ENCODE measurements at places on chromosomes 11 and 22. TPM values are rescaled to one million over a fixed set of nuclear protein-coding genes. Genes with fewer than 3 reads are reported as not detected.

DNA sequence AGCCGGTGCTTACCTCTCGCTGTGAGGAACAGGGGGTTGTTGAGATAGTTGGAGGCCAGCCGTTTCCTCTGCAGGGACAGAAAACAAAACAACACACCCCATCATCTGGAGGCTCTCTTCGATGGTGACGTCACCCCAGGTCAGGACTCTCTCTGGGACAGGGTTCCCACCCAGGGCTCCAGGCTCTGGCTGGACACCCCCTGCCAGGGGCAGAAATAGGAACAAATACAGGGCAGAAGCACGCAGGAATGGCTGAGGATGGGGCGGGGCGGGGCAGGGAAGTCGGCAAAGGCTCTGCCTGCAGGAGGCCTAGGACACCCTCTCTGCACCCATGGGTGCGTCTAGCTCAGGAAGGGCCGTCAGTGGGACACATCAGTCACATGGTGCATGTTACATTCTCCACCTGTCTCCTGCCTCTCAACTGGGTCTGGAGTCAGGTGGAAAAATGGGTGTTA lies 118.5 kb downstream of the PHF21B start:
- no peak for DNase-seq

DNA sequence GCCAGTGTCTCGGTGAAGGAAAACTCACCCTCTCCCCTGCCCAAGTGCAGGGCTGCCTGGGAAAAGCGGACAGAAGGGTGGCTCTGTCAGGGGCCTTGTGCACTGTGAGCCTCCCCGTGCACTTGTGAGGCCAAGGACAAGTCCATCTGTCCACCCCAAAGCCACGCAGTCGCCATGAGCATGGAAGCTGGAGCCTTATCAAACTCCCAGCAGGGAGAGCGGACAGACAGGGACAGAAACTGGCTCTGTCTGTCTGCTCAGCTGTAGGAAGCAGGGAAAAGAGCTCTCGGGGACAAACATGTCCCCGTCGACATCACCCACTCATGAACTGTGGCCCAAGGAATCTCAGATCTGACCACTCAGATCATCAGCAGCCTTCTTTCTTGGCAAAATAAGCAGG lies 1385.4 kb downstream of the TBC1D22A start:
- no peak for DNase-seq

POU2AF2 gene
- not detected for total RNA-seq

DNA sequence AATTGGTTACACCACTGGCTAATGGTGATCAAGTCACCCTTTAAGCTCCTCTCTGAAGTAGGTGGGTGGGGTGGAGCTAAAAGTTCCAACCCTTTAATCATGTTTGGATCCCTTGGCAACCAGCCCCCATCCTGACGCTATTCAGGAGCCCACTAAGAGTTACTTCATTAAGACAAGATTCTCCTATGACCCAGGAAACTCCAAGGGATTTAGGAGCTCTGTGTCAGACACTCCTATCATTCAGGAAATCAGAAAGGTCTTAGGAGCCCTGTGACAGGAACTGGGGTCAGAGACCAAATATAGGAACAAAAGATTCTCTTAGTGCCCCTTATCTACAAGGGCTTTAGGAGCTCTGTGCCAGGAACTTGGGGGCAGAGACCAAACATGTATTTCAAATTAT lies 141.3 kb downstream of the ATG16L2 start:
- DNase-seq: no peak

- no peak for DNase-seq
Measured at GRCh38 chr11:13061294-13061990, 52.3 kb downstream of the RASSF10 start.

DNA sequence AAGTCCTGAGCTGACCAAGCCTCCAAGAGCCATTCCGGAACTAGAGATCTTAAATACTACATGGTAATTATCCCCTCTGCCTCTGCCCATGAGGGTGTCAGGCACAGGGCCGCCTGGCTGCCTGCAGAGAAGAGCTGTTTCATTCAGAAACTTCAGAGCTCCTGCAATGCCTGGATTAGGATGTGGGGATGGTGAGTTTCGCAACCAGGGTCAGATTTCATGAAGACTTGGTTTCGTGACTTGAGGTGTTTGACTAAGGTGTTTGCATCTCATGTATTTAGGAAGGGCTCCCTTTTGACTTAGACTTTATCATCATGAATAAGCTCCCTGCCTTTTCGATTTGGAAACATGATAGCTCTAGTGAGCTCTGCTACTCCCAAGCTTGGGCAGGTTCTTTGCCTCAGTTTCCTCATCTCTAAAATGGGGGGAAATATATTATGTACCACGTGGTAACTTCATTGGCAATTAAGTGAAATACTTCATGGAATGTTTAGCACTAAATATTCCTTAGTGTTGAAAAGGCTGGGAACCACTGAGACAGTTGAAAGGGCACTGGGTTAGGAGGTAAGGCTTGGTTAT lies 9.1 kb downstream of the TIMP3 start:
- DNase-seq: no peak

GRCh38 chr11:35962369-35963138 lies 18.7 kb downstream of the LDLRAD3 start:
- no peak for DNase-seq

ESAM gene
- total RNA-seq: 0.06 TPM

GRCh38 chr11:9571071-9571762 lies 2.3 kb upstream of the WEE1 start:
- DNase-seq: peak; percentile 50

DNA sequence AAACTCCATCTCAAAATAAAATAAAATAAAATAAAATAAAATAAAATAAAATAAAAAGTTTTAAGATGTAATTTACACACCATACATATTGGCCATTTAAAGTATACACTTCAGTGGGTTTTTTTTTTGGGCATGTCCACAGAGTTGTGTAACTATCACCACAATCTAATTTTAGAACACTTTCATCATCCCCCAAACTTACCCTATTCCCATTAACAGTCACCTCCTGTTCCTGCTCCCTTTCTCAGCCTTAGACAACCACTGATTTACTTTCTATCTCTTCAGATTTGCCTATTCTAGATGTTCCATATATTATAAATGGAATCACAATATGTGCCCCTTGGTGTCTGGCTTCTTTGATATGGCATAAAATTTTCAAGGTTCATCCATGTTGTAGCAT lies 4.6 kb upstream of the ACER3 start:
- DNase-seq: peak; percentile 14

MAML2 gene
- 12.1 TPM for total RNA-seq

GRCh38 chr11:122045181-122045586 lies 70.8 kb downstream of the BLID start:
- peak; percentile 69 for DNase-seq

APOL2 gene
- total RNA-seq: 38.3 TPM

DNA sequence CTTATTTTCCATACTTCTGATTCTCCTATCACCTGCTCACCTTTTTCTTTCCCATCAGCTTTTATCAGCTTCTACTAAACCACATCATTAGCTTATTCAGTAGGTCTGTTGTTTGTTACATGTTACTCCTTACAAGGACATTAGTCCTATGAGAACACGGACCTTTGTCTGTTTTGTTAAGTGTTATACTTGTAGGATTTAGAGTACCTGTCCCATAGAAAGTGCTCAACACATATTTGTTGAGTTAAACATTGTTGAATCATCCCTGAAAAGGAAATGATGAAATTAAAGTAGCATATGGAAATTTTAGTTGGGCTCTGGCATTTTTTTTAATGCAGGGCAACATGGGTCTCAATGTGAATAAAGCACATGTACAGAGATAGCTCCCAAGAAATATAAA lies 222.1 kb upstream of the CARD18 start:
- no peak for DNase-seq

- no peak for DNase-seq
Measured at GRCh38 chr11:73423506-73423905, 47.3 kb downstream of the RELT start.

DNA sequence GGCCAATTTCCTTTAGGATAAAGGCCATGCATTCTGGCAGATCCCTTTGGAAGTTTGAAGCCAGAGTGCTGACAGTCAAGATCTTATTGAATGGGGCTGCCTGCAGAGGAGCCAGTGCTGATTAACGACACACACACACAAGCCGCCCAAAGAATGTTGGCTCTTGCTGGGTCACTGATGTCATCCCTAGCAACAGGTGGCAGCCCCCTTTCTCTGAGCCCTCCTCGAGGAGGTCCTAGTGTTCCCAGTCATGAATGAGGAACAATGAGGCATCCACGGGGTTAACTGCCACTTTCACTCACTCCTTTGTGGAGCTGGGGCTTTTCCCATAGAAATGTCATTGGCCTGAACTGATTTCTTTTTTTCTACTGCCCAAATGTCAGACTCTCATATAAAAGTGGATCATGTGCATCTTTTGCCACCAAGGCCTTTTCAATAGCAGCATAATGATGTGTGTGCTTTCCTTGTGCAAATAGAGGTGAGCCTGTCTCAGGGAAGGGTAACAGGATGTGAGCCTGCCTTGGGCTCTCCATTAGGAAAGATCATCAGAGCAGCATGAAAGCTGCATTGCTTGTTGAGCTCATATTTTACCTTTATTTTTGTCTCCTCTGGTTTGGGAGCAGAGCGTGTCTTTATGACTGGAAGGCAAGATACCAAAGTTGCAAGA lies 301.8 kb upstream of the MTNR1B start:
- no peak for DNase-seq

P2RX6 gene
- 51.2 TPM for total RNA-seq

DNA sequence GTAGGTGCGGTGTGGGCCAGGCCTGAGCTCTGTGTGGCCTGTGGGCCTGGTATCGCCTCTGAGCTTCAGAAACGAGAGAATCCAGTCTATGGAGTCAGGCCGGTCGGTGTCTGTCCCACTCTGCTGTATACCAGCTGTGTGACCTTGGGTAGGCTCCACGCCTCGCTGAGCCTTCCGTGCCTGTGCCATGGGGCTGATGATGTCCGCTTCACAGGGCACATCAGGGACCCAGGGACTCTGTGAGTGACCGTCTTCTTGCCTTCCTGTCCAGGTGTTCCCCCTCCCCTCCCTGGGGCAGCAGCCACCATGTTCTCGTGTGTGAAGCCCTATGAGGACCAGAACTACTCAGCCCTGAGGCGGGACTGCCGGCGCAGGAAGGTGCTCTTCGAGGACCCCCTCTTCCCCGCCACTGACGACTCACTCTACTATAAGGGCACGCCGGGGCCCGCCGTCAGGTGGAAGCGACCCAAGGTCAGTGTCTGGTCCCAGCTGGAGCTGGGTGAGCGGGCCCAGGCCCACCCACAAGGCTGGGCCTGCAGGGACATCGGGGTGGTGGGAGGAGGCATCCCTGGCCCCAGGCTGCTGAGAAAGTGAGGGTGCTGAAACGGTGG lies 17.9 kb downstream of the CAPN5 start:
- no peak for DNase-seq

- no peak for DNase-seq
Measured at GRCh38 chr11:67631411-67631810, 1.7 kb upstream of the NUDT8 start.

GRCh38 chr11:77324508-77324907 lies 23.0 kb upstream of the GDPD4 start:
- DNase-seq: peak; percentile 31

KCNK7 gene
- total RNA-seq: 0.11 TPM

- no peak for DNase-seq
Measured at GRCh38 chr11:69439127-69439526, 42.3 kb upstream of the LINC01488 start.

GRCh38 chr22:17281026-17281425 lies 61.8 kb upstream of the ADA2 start:
- no peak for DNase-seq

KCNJ1 gene
- total RNA-seq: not detected

C11orf16 gene
- not detected for total RNA-seq

DNA sequence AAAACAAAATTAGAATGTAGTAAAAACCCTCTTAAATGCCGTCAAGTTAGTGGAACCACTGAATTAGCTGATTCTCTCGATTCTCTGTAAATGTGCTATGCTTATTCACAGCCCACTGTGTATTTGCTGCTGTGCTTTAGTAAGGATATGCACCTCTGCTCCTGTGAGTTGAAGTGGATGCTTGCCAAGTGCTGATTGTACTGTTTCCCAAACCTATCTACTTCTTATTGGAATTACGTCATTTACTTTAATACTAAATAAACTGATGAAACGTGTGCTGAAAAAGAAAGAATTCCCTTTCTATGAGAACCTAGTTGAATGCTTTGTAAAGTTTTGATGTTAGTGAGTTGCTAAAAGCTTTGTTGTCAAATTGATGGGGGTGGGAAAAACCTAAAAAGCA lies 158.4 kb downstream of the LRRC4C start:
- DNase-seq: no peak

UBQLN3 gene
- total RNA-seq: not detected

FAM180B gene
- not detected for total RNA-seq

TRIM6 gene
- 1.7 TPM for total RNA-seq

- no peak for DNase-seq
Measured at GRCh38 chr22:33013531-33014162, 44.5 kb downstream of the SYN3 start.

BRSK2 gene
- 0.34 TPM for total RNA-seq

DNA sequence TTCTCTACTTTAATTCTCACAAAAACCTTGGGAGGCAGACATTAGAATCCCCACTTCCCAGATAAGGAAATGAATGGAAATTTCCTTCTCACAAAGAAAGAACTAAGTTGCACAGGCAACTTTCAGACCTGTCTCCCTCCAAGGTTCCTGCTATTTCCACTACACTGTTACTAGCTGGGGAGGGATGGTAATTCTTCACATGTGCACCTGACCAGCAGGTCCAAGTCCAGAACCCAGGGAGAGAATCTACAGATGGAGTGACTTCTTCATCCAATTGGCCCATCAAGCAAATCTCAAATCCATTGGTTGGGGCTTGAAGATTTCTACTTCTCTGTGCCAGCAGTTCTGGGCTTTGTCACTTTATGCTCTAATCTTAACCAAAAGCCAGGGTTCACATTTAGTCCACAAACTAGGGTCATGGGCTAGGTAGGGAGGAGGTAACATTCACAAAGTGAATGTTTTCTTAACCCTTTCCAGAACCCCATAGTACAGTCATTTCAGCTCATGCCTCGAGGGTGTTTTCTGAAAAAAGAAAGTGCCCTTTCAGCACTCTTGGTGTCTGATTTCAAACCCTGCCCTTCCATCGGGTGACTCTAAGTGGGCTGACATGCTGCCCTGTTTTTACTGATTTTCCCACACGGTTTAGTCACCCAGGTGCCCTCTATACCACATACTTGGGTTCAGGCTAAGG lies 2.7 kb downstream of the POU2AF1 start:
- no peak for DNase-seq

TECTA gene
- 0.32 TPM for total RNA-seq

GRCh38 chr11:129287920-129288319 lies 87.7 kb upstream of the BARX2 start:
- no peak for DNase-seq

DNA sequence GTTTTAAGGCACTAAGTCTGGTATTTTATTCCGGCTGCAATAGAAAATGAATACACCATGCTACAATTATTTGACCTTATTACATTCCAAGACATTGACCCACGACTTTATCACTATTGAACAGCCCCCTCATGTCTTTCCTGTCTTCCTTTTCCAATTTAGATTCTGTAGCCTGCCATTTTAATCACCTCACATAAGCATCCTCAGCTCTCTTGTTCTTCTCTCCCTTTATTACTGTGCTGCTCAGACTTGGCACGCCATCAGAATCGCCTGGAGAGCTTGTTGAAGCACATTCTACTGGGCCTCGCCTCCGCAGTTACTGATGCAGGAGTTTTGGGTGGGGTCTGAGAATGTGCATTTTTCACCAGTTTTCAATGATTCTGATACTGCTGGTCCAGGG lies 38.7 kb upstream of the SWAP70 start:
- DNase-seq: no peak

Data from LHCN-M2 (cell line).